Activated CD4-positive, alpha-beta T cell treated with anti-CD3 and anti-CD28 coated beads, Interleukin-2, amount 50 U/mL, for 1 hour (primary cell): ENCODE measurements at places on chromosomes 1 and 21.

DNA sequence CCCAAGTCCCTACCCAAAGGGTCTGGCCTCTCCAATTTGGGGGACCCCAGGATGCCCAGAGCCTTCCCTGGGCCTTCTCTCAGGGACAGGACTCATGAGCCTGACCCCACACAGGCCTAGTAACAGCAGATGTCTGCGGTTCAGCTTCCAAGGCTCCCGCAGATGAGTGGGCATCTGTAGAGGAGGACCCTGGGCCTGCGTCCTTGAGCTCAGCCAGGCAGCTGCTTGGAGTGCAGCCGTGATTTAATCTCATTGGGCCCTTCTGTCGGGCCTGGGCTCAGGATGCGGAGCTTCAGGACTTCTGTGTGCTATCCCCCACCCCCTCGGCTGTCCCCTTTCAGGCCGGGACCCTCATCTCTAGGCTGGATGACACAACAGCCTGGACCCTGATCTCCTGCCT, 35.4 kb downstream of the IGSF21 start:
- no peak for DNase-seq

DNA sequence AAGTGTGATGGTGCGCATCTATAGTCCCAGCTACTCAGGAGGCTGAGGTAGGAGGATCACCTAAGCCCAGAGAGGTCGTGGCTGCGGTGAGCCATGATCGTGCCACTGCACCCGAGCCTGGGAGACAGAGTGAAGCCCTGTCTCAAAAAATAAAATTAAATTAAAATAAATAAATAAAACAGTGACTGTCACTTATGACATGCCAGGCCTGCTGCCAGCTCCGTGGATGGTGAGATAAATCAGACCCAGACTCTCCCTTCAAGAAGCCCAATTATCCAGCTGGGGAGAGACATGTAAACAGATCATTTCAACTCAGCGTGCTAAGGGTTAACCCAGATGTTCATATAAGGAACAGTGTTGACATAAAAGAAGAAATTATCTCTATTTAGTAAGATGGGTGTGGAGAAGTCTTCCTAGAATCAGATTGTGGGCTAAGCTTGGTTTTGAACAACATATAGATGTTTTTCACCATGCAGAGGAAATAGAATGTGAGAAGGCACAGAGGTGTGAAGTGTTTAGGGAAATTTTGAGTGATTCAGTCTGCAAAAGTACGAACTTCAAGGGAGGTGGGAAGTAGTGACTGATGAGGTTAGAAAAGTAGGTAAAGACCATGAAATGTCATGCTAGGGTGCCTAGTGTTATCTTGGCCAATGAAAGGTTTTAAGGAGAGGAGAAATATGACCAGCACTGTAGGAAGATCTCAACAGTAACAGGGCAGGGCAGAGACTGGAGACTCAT, 18.3 kb downstream of the YARS1 start:
- DNase-seq, result no peak

DNA sequence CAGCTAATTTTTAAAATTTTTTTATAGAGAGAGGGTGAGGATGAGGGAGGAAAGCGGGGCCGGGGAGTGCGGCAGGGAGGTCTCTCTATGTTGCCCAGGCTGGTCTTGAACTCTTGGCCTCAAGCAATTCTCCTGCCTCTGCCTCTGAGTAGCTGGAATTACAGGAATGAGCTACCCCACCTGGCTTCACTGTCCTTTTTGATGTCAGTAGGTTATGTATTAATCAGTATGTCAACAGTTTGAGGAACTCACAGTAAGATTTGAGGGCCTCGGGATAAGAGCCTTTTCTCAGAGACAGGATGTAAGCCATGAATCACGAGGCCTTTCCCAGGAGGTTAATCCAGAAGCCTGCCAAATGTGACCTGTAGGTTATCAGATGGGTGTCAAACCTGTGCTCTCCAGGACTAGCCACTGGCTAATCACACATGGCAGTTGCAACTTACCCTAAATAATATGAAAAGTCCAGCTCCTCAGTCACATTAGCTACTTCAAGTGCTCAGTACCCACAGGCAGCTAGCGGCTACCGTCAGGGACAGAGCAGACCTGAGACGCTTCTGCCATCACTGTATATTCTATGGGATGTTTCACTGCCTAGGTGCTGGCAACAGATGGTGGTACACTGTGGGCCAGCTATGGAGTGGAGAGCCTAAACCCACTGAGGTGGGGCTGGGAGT, 33.1 kb downstream of the TRIM67 start:
- DNase-seq, result no peak

- DNase-seq, result no peak
Observed at GRCh38 chr1:26717017-26717491, 21.2 kb downstream of the ARID1A start.

DNA sequence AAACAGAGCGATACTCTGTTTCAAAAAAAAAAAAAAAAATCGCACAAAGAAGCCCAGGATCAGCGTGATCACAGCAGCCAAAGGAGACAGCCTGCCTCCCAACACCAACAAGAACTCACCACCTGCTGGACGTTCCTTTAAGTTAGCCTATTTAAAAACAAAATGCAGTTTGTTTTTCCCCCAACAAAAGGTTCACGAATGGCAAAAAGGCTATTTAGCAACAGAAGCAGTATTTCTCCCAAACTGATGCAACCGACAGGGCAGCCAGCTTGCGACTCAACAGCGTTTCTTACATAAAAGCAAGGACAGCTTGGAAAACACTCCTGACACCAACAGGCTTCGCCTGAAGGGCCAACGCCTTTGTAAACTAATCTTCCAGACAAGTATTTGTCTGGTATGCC, 6.8 kb downstream of the SSU72 start:
- DNase-seq, result no peak

- no peak for DNase-seq
Observed at GRCh38 chr1:24203404-24203803, 16.3 kb upstream of the IFNLR1 start.

DNA sequence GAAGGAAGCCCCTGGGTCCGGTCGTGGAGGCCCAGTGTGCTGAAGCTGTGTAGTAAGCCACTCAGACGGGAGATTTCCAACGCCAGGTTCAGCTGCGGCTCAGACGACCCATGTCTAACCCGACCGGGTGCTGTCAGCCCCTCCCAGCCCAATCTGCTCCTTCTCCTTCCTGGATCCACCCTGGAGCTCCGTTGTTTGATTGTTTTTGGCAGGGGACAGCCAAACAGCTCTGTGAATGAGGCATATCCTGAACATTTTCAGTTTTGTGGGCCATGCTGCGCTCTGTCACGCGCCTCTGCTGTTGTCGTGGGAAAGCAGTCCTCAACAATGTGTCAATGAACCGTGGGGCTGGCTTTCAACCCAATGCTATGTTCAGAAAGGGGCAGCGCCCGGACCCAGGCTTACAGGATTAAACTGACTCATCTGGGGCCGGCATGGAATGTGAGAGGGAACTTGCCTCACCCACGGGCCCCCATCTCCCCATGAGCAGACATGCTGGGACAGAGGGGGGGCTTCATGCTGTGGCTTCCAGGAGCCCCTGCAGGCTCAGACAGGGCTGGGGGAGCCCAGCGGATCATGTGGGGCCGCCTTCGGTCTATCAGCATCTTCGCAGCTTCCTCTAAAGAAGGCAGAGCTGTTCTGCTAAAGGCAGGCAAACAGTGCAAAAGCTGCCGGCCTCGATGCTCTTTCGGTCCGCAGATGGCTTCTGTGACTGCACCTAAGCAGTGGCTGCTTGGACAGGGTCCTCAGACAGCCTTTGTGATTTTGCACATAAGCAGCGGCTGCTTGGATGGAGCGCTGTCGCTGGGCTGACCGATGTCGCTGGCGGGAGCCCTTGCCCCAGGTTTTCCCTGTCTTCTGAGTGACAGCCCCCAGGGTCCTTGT, 101.7 kb downstream of the RIPK4 start:
- DNase-seq, result no peak

DNA sequence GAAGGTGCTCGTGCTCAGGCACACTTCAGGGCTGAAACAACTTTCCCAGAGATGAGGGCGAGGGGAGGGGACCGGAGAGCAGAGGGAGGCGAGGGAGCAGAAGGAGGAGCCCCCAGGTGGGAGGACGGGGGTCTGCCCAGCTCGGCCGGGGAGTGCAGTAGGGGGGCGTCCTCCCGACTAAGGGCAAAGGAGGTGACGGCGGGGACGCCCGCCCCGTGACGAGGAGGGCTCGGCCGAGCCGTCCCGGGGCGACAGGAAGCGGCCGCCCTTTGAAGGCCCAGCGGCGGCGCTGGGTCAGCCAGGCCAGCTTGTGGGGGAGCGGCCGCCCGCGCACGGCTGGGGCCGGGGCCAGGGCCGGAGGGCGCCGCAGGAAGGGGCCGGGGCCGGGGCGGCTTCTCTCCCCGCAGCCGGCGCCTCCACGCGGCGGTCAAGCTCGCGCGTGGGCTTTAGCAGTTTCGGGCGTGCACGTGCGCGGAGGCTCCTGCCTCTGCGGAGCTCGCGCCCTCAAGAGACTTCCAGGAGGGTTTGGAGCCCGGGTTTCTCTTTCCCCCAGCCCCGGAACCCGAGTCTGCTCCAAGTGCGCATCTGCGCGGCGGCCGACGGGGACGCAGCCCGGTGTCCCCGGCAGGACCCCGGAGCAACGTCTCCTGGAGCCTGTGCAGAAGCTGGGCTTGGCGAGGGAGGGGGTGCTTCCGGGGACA, 100.8 kb upstream of the SLC45A1 start:
- DNase-seq, result peak; percentile 6

GRCh38 chr1:69568421-69569174, 876 bp downstream of the LRRC7 start:
- no peak for DNase-seq

DNA sequence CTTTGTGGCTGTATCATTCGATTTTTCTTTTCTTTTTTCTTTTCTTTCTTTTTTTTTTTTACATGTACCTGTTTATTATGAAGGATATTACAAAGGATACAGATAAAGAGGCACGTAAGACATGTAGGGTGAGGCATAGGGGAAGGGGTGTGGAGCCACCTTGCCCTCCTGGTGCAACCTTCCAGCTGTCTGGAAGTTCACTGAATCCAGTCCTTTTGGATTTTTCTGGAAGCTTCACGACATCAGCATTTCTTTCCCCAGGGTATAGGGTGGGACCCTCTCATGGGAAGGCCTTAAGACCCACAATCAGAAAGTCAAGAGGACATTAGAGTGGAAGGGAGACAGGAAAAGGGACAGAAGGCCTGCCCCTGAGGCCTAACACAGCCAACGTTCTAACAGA, 30.1 kb upstream of the TGFBR3 start:
- no peak for DNase-seq

GRCh38 chr1:32592943-32593342, 53.7 kb downstream of the ZBTB8A start:
- DNase-seq, result no peak
